ENCODE measurements at places on chromosomes 4 and X. TPM values are rescaled to one million over a fixed set of nuclear protein-coding genes. Genes with fewer than 3 reads are reported as not detected.

DNA sequence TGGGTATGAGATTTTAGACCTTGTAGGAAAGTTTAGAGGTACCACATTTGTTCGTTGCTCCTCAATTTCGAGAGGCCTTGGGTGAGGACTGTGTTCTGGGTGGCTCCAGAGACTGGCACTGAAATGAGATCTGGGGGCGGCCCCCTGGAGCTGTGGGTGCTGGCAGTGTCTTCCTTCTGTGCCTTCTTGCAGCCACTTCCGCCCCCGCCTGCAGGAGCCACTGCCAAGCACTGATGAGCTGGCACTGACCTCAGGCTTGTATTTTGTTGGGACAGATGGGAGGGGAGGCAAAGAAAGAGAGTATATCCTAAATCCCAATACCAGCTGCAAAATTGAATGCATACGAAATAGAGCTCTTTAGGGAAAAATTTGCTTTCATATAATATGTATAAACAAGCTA, 64.5 kb upstream of the CLDN34 start:
- no peaks in the 10 kb centered on the region for H3K27me3 ChIP-seq
- no peaks in the 10 kb centered on the region for H3K36me3 ChIP-seq
- no peak overlapping the region for H3K27ac ChIP-seq
- DNase-seq, result no peak
- no peaks in the 10 kb centered on the region for H3K4me1 ChIP-seq
- no peak overlapping the region for H3K4me3 ChIP-seq

Gene NUDT11
- 0.39 TPM for total RNA-seq

DNA sequence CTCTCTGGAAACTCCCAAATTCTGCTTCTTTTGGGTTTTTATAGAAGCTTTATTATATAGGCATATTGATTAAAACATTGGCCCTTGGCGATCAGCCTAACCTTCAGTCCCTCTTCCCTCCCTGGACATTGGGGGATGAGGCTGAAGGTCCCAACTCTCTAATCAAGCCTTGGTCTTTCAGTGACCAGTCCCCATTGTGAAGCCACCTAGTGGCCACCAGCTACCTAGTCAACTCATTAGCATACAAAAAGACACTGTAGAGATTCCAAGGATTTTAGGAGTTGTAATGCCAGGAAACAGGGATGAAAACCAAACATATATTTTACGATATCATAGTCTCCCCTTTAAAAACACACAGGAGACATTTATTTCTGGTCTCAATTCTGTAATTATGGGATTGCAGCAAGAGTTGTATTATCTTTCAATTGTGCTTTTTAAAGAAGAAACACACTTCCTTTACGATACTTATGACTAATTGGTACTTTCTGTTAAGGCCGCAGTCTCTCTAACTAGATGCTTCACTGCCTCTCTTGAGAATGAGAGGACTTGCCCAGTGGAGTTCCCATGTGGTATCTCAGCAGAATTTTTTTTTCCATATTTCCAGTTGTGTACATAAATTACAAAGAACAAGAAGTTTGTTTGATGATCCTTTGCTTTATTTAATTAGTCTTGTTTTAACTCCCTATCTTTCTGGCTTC, 58.2 kb downstream of the WDR17 start:
- H3K27me3 ChIP-seq, result no peaks in the 10 kb centered on the region
- no peaks in the 10 kb centered on the region for H3K4me1 ChIP-seq
- H3K27ac ChIP-seq, result no peak overlapping the region
- H3K36me3 ChIP-seq, result no peaks in the 10 kb centered on the region

DNA sequence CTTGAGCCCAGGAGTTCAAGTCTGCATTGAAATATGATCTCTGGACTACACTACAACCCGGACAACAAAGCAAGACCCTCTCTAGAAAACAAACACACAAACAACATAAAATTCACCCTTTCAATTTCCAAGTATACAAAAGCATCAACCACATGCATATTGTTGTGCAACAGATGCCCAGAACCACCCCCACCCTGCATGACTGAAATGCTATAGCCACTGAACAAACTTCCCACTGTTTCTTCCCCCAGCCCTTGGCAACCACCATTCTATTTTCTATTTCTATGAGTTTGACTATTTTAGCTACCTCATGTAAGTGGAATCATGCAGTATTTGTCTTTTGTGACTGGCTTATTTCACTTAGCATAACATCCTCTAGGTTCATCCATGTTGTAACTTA, 14.2 kb upstream of the C4orf51 start:
- no peaks in the 10 kb centered on the region for H3K36me3 ChIP-seq
- H3K27ac ChIP-seq, result no peak overlapping the region
- H3K27me3 ChIP-seq, result no peaks in the 10 kb centered on the region
- no peak overlapping the region for H3K4me3 ChIP-seq

GRCh38 chr4:54318904-54319303, 89.8 kb downstream of the PDGFRA start:
- H3K27me3 ChIP-seq, result no peaks in the 10 kb centered on the region
- no peak overlapping the region for H3K27ac ChIP-seq
- no peak for DNase-seq
- no peaks in the 10 kb centered on the region for H3K4me1 ChIP-seq
- no peak overlapping the region for H3K4me3 ChIP-seq

DNA sequence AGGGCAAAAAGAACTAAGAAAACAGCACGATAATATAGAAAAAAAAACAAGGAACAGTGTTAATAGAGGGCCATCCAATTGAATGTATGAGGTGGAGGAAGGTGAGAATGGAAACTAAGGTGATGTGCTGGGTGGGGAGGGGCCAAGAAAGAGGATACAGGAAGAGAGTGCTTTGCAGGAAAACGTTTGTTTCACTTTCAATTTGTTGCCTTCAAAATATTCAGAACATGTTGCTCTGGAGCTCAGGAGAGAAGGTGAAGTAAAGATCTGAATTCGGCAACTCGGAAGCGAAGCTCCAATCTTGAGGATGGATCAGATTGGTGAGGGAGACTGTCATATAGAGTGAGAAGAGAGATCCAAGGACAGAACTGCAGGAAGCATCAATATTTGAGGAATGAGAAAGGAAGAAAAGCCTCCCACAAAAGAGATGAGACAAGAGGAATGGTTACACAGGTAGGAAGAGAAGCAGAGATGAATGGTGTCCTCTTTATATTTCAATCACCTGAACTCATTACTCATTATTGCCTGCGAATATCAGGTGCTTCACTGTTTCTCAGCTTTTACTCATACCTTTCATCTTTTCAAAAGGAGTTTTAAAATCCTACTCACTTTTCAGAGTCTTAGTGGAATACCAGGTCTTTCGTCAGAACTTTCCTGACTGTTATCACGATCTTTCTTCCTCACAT, 14.7 kb upstream of the SEC24D start:
- H3K27ac ChIP-seq, result peak overlapping the region; percentile 55
- no peaks in the 10 kb centered on the region for H3K27me3 ChIP-seq
- H3K4me1 ChIP-seq, result no peaks in the 10 kb centered on the region
- H3K36me3 ChIP-seq, result no peaks in the 10 kb centered on the region

DNA sequence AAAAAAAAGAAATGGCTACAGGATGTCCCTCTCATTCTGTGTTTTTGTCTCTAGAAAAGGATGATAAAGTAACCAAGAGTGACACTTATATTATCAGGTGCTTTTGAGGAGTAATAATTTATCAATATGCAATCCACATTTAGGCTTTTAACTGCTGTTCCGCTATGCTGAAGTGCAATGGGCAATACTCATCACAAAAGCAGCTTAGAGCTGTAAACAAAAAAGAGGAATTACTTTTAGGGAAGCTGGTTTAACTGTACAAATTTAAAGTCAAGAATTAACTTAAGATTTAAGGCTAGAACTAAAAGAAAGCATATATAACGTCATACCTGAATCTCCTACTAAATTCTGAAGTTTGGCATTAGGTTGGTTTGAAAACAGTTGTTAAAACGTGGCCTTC, 93.5 kb upstream of the DDX3X start:
- H3K27me3 ChIP-seq, result no peaks in the 10 kb centered on the region
- H3K4me1 ChIP-seq, result no peaks in the 10 kb centered on the region
- no peaks in the 10 kb centered on the region for H3K36me3 ChIP-seq
- no peak overlapping the region for H3K27ac ChIP-seq
- DNase-seq, result no peak
- no peak overlapping the region for H3K4me3 ChIP-seq

Gene SLC10A6
- 15.6 TPM for total RNA-seq

GRCh38 chrX:78327370-78328086, at the start of gene CYSLTR1:
Gene CYSLTR1, minus strand, starts transcription at chrX:78327611. Its CDS starts 53,865 bp downstream, at chrX:78273746.
- no peaks in the 10 kb centered on the region for H3K36me3 ChIP-seq
- H3K4me1 ChIP-seq, result no peaks in the 10 kb centered on the region
- H3K27ac ChIP-seq, result peak within 1 kb of the TSS; percentile 56
- peak within 1 kb of the TSS; percentile 37 for H3K4me3 ChIP-seq
- no peaks in the 10 kb centered on the region for H3K27me3 ChIP-seq

- H3K27ac ChIP-seq, result no peak overlapping the region
- DNase-seq, result no peak
- H3K36me3 ChIP-seq, result no peaks in the 10 kb centered on the region
- no peak overlapping the region for H3K4me3 ChIP-seq
These were observed 132.6 kb downstream of the SCFD2 start for GRCh38 chr4:53233114-53233795.

GRCh38 chrX:22248401-22248800, 24.3 kb upstream of the CBLL2 start:
- DNase-seq, result no peak
- H3K36me3 ChIP-seq, result no peaks in the 10 kb centered on the region
- no peaks in the 10 kb centered on the region for H3K4me1 ChIP-seq
- no peak overlapping the region for H3K4me3 ChIP-seq

GRCh38 chr4:110196871-110197528, 1.4 kb downstream of the ELOVL6 start:
- DNase-seq, result peak; percentile 15
- peak overlapping the region; percentile 79 for H3K4me3 ChIP-seq
- H3K4me1 ChIP-seq, result peaks cover 26% of the 10 kb centered on the region
- H3K36me3 ChIP-seq, result no peaks in the 10 kb centered on the region

DNA sequence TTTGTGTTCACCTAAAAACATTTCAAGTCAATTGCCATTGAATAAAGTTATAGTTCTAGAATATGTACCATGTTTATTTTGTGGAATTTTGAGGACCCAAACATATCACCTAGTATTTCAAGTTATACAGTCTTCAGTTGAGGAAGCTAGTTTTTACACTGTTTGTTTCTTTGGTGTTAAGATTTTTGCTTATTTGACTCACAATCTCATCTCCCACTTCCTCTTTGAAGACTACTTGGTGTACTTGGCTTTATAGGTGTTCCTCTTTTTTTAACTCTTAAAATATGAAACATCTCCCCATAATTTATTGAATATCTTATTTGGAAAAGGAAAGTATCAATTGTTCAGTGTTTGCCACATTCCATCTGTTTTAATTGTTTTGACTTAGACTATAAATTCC, 675.4 kb downstream of the RAPGEF2 start:
- H3K4me1 ChIP-seq, result no peaks in the 10 kb centered on the region
- DNase-seq, result no peak
- H3K27me3 ChIP-seq, result no peaks in the 10 kb centered on the region
- H3K4me3 ChIP-seq, result no peak overlapping the region
- H3K36me3 ChIP-seq, result no peaks in the 10 kb centered on the region

Gene RTL3
- not detected for total RNA-seq

DNA sequence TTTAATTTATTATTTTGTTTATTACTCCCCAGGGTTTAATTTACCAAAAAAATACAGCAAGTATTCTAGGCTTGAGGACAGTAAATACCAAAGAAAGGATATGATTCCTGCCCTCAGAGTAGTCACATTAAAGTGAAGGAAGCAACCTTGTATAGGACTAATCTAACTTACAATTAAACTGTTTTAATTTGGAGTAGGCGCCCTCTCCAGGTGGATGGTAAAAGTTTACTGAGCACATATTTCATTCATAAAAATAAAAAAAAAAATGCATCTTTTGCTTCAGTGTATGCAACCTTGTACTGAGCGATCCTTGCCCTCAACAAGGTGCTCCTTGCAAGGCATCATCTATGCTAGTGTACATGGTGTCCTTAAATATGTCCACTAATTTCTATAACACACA, 72.0 kb upstream of the MAGEB16 start:
- H3K4me3 ChIP-seq, result no peak overlapping the region
- no peak overlapping the region for H3K27ac ChIP-seq
- H3K4me1 ChIP-seq, result no peaks in the 10 kb centered on the region
- H3K36me3 ChIP-seq, result no peaks in the 10 kb centered on the region

GRCh38 chrX:93741811-93742210, 67.8 kb downstream of the FAM133A start:
- DNase-seq, result no peak
- no peak overlapping the region for H3K4me3 ChIP-seq
- no peaks in the 10 kb centered on the region for H3K36me3 ChIP-seq
- H3K27ac ChIP-seq, result no peak overlapping the region
- no peaks in the 10 kb centered on the region for H3K4me1 ChIP-seq

- peak; percentile 19 for DNase-seq
- H3K36me3 ChIP-seq, result no peaks in the 10 kb centered on the region
- H3K27ac ChIP-seq, result peak overlapping the region; percentile 4
- H3K4me1 ChIP-seq, result no peaks in the 10 kb centered on the region
- no peaks in the 10 kb centered on the region for H3K27me3 ChIP-seq
These were observed 102.5 kb downstream of the FNIP2 start for GRCh38 chr4:158871335-158871724.

DNA sequence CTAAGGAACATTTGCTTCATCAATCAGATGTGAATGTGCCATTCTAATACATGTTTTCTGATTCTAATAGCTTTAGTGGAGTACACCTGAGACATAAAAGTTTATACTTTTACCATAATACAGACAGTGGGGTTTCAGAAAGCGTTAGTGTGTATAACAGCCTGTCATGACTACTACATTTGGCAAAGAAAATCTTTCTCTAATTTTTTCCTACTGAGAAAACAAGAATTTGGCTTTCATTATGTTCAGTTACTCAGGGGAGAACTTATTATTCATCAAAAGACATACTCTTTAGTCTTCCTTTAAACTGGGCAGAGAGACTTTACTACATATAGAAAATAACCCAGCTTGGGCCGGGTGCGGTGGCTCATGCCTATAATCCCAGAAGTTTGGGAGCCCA, 104.9 kb downstream of the PCDH18 start:
- no peaks in the 10 kb centered on the region for H3K36me3 ChIP-seq
- no peak overlapping the region for H3K27ac ChIP-seq
- DNase-seq, result no peak
- H3K4me3 ChIP-seq, result no peak overlapping the region
- no peaks in the 10 kb centered on the region for H3K4me1 ChIP-seq
- no peaks in the 10 kb centered on the region for H3K27me3 ChIP-seq

- peaks cover 11% of the 10 kb centered on the region for H3K4me1 ChIP-seq
- no peak overlapping the region for H3K4me3 ChIP-seq
- H3K27ac ChIP-seq, result no peak overlapping the region
- H3K36me3 ChIP-seq, result no peaks in the 10 kb centered on the region
- H3K27me3 ChIP-seq, result no peaks in the 10 kb centered on the region
These were observed 3.3 kb downstream of the STK32B start for GRCh38 chr4:5054532-5054931.

- H3K36me3 ChIP-seq, result no peaks in the 10 kb centered on the region
- no peak overlapping the region for H3K27ac ChIP-seq
- H3K27me3 ChIP-seq, result no peaks in the 10 kb centered on the region
- H3K4me1 ChIP-seq, result no peaks in the 10 kb centered on the region
These were observed 146.2 kb downstream of the PRSS12 start for GRCh38 chr4:118206627-118207026.

GRCh38 chrX:131617182-131617581, 73.3 kb downstream of the OR13H1 start:
- H3K27me3 ChIP-seq, result peaks cover 30% of the 10 kb centered on the region
- DNase-seq, result no peak
- H3K4me3 ChIP-seq, result no peak overlapping the region
- no peaks in the 10 kb centered on the region for H3K36me3 ChIP-seq

Measured in tibial nerve (tissue), 4 donors.